ENCODE measurements at places on chromosomes 2 and 18.

GRCh38 chr2:150280231-150280630 lies 207.2 kb downstream of the RND3 start:
- no peak for DNase-seq

DNA sequence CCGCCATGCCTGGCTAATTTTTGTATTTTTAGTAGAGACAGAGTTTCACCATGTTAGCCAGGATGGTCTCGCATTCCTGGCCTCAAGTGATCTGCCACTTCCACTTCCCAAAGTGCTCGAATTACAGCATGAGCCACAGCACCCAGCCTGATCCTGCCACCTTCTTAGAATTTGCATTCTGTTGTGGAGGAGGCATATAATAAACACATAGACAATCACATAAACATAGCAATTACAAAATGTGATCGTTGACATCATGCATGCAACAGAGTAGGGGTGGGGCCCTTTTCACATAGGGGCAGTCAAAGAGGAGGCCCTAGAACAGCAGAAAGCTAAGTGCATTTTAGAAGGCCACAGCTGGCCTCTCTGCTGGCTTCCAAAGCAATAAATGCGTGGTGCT lies 39.9 kb upstream of the TSPYL6 start:
- no peak for DNase-seq

GRCh38 chr2:88684519-88684918 lies 7.0 kb upstream of the RPIA start:
- no peak for DNase-seq

GRCh38 chr2:85235281-85235680 lies 92.5 kb downstream of the TGOLN2 start:
- no peak for DNase-seq

GRCh38 chr2:157106950-157107349 lies 150.6 kb upstream of the GALNT5 start:
- DNase-seq = no peak

DNA sequence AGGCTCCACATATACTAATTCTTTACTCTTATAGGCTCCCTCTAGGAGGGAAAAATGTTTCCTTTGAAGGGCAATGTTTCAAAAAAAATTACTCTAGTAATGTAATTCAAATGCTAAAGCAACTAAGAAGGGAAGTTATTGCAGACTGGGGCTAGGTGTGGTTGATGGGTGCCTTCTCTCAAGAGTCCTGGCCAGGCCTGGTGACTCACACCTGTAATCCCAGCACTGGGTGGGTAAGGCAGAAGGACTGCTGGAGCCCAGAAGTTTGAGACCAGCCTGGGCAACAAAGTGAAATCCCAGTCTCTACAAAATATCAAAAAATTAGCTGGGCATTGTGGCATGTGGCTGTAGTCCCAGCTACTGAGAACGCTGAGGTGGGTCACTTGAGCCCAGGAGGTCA lies 31.2 kb upstream of the CDKL4 start:
- no peak for DNase-seq

- no peak for DNase-seq
Measured at GRCh38 chr2:96207073-96207773, 1.4 kb downstream of the STARD7 start.

DNA sequence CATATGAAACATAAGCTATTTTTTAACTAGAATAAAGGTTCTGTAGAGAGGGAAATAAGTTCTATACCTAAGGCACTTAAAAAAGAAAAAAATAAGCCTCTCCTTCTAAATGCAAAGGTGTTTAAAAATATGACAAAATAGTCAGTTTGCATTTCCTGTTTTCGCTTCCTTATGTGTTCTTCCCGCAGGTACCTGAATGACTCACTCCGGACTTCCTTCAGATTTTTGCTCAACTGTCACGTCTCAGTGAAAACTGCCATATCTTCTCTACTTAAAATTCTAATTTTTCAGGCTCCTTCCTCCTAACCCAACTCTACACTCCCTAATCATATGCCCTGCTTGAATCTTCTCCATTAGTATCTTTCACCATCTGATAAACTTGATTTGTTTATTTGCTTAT lies 1333.1 kb downstream of the LRP1B start:
- DNase-seq = no peak

GRCh38 chr2:234427081-234428061 lies 69.5 kb downstream of the ARL4C start:
- DNase-seq = no peak

GRCh38 chr2:108378851-108379250 lies 1.1 kb downstream of the SULT1C4 start:
- no peak for DNase-seq

DNA sequence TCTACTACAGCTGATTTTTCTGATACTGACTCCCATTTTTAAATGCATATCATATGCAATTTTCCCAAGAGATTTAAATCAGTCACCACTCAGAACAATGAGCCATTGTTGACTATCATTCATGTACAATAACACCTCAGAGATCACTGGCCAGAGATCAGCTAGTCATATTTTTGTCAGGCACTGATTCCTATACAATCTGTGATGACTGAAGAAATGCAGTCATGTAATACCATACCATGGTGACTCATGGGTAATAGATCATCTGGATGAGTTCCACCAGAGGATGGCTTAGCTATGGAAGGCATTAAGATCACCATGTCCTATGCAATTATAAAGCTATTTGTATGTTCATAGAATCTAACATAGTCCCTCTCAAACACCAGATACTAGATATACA lies 285.7 kb upstream of the DCC start:
- DNase-seq = no peak

GRCh38 chr2:27014771-27015433 lies 17.9 kb upstream of the TMEM214 start:
- no peak for DNase-seq

DNA sequence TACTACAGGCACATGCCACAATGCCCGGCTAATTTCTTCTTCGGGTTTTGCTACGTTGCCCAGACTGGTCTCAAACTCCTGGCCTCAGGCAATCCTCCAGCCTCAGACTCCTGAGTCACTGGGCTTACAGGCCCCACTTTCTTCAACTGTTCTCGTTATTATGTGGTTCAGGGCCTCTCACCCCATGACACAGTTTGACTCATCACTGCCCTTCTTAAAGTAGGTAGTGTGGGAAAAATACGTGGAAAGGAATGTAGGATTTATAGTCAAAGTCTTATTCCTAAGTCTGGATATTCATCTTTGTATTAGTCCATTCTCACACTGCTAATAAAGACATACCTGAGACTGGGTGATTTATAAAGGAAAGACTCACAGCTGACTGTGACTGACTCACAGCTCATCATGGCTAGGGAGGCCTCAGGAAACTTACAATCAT lies 19.4 kb downstream of the CENPA start:
- DNase-seq = no peak

- no peak for DNase-seq
Measured at GRCh38 chr18:68699043-68699442, 15.9 kb downstream of the TMX3 start.

DNA sequence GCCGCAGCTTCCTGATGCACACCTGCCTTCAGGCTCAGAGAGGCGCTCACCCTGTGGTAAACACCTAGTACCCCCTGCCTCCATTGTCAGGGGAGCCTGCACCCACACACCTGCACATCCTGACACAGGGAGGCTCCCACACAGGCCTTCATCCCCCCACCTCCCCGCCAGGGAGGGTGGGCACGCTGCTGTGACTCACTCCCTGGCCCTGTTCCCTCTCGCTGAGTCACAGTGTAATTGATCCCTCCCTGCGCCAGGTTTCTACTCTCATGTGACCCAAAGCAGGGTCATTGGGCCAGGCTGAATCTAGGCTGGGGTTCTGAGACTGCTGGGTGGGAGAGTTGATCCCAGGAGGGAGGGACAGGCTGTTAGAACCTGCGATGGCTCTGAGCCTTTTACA lies 8.5 kb upstream of the CELF4 start:
- no peak for DNase-seq

DNA sequence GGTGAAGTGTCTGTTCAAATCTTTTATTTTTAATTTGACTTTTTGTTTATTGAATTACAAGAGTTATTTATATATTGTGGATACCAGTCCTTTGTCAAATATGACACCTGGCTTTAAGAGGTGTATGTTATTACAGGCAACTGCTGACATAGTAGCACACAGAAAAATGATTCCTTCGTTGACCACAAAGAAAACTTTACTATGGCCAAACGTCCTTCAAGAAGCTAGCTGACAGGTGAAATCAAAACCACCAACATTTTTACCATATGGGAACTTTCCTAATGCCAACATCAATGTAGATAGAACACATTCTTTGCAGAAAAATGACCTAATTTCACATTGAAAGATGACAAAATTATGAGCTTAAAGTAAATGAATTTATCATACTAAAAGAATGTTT lies 6.4 kb upstream of the SRBD1 start:
- no peak for DNase-seq

DNA sequence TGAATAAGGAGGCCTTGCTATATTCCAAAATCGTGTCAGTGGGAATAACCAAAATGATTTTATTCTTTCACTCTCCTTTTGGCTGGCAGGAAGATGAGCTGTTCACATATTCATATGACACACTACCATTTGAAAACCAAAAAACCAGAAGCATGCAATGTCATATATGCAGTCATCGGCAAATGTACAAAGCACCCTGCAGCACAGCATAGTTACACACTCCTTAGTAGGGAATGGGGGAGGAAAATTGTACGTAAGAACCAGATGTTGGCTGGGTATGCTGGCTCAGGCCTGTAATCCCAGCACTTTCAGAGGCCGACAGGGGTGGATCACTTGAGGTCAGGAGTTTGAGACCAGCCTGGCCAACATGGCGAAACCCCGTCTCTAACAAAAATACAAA lies 176.6 kb downstream of the GFPT1 start:
- no peak for DNase-seq

DNA sequence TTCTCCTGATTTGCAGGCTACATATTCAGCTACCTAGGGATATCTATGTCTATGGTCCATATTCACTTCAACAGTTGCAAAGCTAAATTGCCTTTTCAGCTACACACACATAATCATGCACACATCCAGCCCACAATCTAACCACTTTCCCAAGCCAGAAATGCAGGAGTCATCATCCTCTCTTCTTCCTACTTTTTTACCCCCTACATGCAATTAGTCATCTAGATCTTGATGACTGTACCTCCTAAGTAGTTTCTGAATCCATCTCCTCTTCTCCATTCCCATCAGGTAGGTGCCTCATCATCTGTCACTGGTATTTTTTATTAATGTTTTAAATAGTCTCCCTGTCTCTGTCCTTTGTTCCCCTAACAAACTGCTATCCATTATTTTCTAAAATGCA lies 23.7 kb upstream of the SPRED2 start:
- DNase-seq = no peak

GRCh38 chr2:11060376-11061169 lies 94.7 kb upstream of the SLC66A3 start:
- no peak for DNase-seq

DNA sequence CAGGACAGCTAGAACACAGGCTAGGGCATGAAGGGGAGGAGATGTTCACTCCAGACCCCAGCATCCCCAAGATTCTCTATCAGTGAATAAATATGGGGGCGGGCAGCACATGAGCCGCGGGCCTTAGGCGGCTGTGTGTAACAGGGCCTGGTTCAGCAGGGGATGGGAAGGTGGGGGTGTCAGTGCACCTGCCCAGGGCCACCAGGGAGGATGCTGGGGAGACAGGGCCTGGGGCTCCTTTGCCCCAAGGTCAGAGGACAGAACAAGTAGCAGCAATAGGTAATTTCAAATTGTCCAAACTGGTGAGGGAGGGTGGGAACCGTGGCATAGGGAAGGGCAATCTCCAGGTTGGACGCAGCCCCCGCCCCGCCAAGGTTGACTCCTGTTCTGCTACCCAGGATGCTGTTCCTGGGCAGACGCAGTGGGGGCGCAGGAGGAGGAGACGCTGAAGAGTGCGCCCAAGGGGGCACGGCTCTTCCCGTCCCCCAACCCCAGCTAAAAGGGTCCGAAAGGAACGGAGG lies 16.2 kb downstream of the CYP26B1 start:
- no peak for DNase-seq

- DNase-seq = no peak
Measured at GRCh38 chr2:240412975-240413812, 22.3 kb upstream of the GPC1 start.

All from stimulated activated CD4-positive, alpha-beta T cell treated with anti-CD3 and anti-CD28 coated beads, Interleukin-15, amount 100 ng/mL, for 1 hour (primary cell).